ENCODE measurements at places on chromosomes 4 and X. TPM values are rescaled to one million over a fixed set of nuclear protein-coding genes. Genes with fewer than 3 reads are reported as not detected.

Gene USP26
- not detected for total RNA-seq

Gene SPANXN2
- total RNA-seq, result not detected

Gene VSIG4
- total RNA-seq, result 30.7 TPM

Gene PROM1
- total RNA-seq, result 26.5 TPM

Gene ESX1
- not detected for total RNA-seq

Gene EOLA2
- 15.7 TPM for total RNA-seq

Gene PAPSS1
- total RNA-seq, result 120 TPM

Gene TBC1D8B
- total RNA-seq, result 0.92 TPM

Gene TAB3
- total RNA-seq, result 29.5 TPM

Gene ZNF141
- total RNA-seq, result 53.3 TPM

Gene NCAPG
- total RNA-seq, result 12.2 TPM

Gene SLIT2
- 36.7 TPM for total RNA-seq

Gene GRIA3
- 38.5 TPM for total RNA-seq

Gene NPFFR2
- total RNA-seq, result 1.6 TPM

Gene BEX5
- 57.9 TPM for total RNA-seq

Gene ELF4
- total RNA-seq, result 0.23 TPM

Gene MTMR8
- total RNA-seq, result 7.2 TPM

Gene DMRTC1
- 0.46 TPM for total RNA-seq

Gene KCND1
- total RNA-seq, result 4.2 TPM

Gene RNF150
- total RNA-seq, result 31.6 TPM

Gene COL4A6
- total RNA-seq, result 3.2 TPM

Gene FAM47A
- not detected for total RNA-seq

Gene PIR
- 6.2 TPM for total RNA-seq

Gene C4orf50
- total RNA-seq, result 19.4 TPM

Gene RUFY3
- total RNA-seq, result 564 TPM

Gene CXCR3
- not detected for total RNA-seq

Gene TMEM150C
- 59.1 TPM for total RNA-seq

Data from diencephalon (tissue), 1 donor.